Daoy (cell line): ENCODE measurements at places on chromosomes 6 and 20.
A peak's percentile ranks its signal among the peaks of the same experiment; 100 is the strongest.

- DNase-seq: no peak
These were observed 7.8 kb upstream of the DUSP22 start for GRCh38 chr6:284486-284885.

- DNase-seq: no peak
These were observed 13.4 kb upstream of the GCNT2 start for GRCh38 chr6:10507715-10508114.

- no peak for DNase-seq
These were observed 146.3 kb downstream of the SOX4 start for GRCh38 chr6:21739838-21740237.

- DNase-seq: no peak
These were observed 34.4 kb upstream of the ZFAND3 start for GRCh38 chr6:37785002-37785662.

- no peak for DNase-seq
These were observed 70.5 kb upstream of the FKBP1C start for GRCh38 chr6:63140692-63141318.

GRCh38 chr6:77620278-77620882 lies 32.5 kb upstream of the MEI4 start:
- no peak for DNase-seq

DNA sequence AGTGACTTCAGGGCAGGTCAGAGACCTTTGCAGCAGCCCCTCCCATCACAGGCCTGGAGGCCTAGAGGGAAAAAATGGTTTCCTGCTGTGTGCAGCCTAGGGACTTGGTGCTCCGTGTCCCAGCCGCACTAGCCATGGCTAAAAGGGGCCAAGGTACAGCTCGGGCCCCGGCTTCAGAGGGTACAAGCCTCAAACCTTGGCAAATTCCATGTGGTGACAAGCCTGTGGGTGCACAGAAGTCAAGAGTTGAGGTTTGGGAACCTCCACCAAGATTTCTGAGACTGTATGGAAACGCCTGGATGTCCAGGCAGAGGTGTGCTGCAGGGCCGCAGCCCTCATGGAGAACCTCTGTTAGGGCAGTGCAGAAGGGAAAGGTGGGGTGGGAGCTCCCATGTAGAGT lies 34.0 kb downstream of the UBE3D start:
- DNase-seq: no peak

DNA sequence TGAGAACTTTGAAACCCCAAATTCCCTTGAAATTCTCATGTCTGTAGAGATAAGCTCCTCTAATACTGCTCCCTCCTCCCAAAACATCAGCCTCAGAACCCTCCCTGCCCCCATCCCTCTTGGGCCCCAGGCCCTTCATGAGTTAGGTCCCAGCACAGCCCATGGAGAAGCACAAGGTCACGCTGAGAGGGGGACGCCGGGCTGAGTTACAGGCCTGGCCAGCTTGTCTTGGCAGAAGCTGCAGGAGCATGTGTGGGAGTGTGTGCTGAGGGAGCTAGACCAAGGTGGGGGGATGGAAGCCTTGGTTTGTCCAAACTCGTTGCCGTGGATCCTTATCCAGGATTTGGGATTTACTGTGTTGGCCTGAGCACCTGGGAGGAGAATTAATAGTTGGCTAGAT lies 8.5 kb upstream of the PTCRA start:
- DNase-seq: no peak

- DNase-seq: no peak
These were observed 12.2 kb downstream of the TPD52L1 start for GRCh38 chr6:125165776-125166175.

DNA sequence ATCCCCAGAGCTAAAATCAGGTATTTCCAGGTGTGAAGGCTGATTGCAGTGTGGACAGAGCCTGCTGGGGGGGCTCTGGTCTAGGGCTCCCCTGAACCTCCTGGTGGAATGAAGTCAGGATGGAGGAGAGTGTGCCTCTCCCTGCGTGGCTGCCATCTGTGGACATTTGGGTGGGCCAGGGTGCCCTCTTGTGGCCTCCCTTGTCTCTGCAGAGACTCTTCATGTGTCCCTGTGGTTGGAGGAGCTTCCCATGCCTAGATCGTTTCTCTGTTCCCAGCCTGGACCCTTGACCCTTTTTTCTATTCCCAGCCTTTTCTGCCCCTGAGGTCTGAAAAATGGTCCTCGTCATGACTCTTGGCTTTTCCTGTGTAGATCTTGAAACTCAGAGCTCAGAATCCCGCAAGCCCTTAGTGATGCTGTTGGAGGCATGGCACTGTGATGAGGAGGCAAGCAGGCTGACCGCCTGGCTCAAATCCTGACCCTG lies 9.9 kb upstream of the PSMF1 start:
- peak; percentile 55 for DNase-seq

DNA sequence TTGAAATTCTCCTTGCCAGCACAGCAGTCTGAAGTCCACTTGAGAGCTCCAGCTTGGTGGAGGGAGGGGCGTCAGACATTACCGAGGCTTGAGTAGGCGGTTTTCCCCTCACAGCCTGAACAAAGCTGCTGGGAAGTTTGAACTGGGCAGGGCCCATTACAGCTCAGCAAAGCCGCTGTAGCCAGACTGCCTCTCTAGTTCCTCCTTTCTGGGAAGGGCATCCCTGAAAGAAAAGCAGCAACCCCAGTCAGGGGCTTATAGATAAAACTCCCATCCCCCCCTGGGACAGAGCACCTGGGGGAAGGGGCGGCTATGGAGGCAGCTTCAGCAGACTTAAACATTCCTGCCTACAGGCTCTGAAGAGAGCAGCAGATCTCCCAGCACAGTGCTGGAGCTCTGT lies 325.3 kb downstream of the GJA1 start:
- peak; percentile 11 for DNase-seq

- DNase-seq: no peak
These were observed 159.5 kb downstream of the VEGFA start for GRCh38 chr6:43929511-43929910.

DNA sequence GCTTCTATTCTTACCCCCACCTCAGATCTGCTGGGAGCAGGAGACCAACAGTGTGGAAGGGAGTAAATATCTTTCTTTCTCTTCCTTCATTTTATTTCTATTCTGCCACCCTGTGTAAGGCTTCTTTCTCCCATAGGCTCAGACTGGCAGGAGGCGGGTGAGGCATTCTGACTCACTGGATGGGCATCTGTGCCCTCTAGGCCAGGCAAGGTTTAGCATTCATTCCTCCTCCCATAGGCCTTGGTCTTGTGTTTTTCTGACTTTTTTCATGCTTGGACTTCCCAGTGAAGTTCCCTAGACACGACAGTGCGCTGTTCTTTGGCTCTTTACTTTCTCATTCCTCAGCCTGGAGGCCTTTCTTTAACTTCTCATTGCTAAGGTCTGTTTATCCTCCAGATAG lies 235.2 kb downstream of the SYNE1 start:
- peak; percentile 67 for DNase-seq

DNA sequence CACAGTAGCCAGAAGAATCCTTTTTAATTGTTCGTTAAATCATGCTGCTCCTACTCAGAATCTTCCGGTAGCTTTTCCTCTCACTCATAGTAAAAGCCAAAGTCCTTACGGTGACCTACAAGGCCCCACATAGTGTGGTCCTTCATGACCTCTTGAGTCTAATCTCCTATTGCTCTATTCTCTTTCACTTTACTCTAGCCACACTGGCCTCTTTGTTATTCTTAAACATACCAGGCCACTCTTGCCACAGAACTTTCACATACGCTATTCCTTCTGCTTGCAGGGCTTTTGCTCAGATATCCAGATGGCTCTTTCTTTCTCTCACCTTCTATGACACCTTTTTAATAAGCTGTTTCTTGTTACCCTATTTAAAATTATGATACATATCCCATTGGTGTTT lies 25.7 kb downstream of the ZNF391 start:
- DNase-seq: no peak

- no peak for DNase-seq
These were observed 252.8 kb upstream of the CDH4 start for GRCh38 chr20:60999250-60999649.

DNA sequence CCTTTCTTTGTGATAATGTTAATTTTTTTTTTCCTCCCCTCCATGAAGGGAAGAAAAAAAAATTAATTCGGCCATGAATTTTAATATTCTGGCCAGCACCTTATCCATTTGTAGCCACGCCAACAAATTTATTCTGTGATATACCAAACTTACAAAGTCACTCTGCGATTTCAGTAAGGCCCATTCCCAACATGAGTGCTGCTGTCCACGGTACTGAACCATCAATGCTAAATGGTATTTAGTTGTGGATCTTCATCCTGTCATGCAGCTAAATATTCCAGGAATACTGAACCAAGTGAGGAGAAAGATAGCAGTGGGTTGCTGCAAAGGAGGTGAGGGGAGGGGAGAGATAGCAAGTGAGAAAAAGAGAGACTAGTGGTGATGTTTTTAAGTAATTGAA lies 19.5 kb upstream of the RSPH4A start:
- DNase-seq: no peak

DNA sequence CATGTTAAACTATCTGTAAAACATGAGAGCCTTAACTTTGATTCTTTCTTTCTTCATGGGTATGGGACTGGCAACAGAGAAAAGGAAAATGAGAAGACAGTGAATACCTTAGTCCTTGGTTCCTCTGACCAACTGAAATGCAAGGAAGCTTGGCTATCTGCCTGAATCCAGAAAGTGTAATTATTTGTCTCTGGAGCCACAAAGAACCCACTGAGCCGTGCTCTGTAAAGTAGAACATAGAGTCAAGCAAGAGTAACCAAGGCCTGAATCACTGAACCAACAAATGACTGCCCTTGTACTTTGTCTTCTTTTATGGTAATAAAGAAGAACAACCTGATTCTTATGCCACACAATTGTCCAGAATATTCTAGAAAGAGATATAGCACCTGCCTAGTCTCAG lies 27.6 kb downstream of the PKHD1 start:
- DNase-seq: no peak

- peak; percentile 13 for DNase-seq
These were observed 18.4 kb downstream of the SCP2D1 start for GRCh38 chr20:18831830-18832499.

- DNase-seq: no peak
These were observed 41.5 kb downstream of the BEND6 start for GRCh38 chr6:56996401-56996800.

- DNase-seq: no peak
These were observed 166.3 kb downstream of the FARS2 start for GRCh38 chr6:5427586-5427985.

GRCh38 chr6:4314201-4314707 lies 178.9 kb upstream of the ECI2 start:
- DNase-seq: no peak

GRCh38 chr6:45892696-45893245 lies 122.9 kb downstream of the CLIC5 start:
- DNase-seq: no peak

- DNase-seq: no peak
These were observed 247.5 kb upstream of the GMDS start for GRCh38 chr6:2492686-2493523.

DNA sequence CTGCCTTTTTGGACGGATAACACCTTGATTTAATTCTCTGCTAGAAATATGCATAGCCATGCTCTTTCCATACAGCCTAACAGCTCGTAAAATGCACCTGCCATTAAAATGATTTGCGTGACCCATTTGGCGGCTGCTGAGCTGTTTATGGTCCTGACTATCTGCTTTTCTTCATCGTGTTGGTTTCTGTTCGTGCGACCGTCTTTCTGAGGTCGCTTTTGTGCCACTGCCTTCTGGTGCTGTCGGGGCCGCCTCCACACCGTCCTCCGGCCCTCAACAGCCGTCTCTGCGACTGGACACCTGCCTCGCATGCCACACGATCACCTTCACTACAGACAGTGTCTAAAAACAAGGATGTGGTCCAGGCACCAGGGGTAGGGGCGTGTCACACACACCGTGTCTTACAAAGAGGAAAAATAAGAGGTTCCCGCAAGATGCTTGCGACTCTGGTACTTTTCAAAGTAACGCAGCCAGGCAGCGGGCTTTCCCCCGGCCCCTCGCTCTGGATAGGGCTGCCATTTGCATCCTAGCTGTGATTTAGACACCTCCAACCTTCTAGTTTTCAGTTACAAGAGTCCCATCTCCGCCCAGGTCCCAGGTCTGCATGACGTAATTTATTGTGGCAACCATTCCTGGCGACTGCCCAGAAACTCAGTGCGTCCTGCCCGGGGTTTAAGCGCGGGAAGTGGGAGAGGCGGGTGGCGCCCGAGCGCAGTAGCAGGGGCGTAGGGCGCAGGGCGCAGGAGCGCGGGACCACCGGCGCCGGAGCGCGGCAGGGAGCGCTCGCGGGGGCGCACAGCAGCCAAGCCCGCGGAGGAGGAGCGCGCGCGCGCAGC lies at the start of gene STMND1:
Gene STMND1, plus strand, starts transcription at position 629 of the 836 bp plus-strand sequence. CDS start 208 bp downstream, outside the sequence.
- DNase-seq: peak; percentile 73

DNA sequence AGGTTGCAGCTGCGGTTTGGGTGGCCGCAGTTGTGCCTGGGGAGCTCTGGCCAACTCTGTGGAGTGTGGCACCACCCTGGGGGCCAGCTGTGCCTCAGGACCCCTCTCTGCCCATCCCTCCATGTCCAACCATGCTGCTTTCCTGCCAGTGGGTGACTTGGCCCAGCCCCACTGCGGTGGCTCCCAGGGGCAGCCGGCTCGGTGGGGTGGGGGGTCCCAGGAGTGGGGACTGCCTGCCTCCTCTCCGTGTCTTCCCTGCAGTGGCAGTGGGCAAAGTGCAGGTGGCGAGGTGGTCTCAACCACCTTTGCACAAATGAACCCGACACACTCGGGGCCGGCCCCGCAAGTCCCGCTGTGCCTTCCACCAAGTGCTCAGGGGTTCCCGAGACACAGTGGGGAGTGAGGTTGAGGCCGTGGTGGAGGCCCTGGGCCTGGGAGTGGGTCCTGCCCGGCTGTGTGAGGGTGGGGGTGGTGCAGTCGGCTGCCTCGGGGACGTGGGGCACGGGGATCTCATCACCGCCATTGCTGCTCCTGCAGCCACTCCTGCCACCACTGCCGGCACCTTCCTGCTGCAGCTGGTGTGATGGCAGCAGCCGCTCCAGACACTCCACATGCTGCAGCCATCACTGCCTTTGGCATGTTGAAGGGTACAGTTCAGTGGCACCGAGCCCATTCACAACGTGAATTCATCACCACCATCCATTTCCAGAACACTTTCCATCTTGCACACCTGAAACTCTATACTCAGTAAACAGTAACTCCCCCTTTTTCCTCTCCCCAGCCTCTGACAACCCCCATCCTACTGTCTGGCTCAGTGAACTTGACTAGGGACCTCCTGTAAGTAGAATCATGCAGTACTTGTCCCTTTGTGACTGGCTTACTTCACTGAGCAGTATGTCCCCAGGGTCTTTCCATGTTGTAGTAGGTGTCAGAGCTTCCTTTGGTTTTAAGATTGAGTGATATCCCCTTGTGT lies 10.7 kb upstream of the SLCO4A1 start:
- no peak for DNase-seq

GRCh38 chr6:111743360-111743759 lies 129.9 kb downstream of the FYN start:
- no peak for DNase-seq

- DNase-seq: no peak
These were observed 363.9 kb downstream of the KIF16B start for GRCh38 chr20:16209357-16209756.

DNA sequence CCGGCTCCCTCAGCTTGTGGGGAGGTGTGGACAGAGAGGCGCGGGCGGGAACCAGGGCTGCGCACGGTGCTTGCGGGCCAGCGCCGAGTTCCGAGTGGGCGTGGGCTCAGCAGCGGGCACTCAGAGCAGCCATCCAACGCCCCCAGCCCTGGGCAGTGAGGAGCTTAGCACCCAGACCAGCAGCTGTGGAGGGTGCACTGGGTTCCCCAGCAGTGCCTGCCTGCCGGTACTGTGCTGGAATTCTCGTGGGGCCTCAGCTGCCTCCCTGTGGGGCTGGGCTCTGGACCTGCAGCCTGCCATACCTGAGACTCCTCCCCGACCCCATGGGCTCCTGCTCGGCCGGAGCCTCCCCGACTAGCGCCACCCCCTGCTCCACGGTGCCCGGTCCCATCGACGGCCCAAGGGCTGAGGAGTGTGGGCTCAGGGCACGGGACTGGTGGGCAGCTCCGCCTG lies 92.7 kb downstream of the MANEA start:
- no peak for DNase-seq

- no peak for DNase-seq
These were observed 31.3 kb downstream of the PNPLA1 start for GRCh38 chr6:36301085-36301658.
